ENCODE measurements at places on chromosomes 6 and 20. TPM values are rescaled to one million over a fixed set of nuclear protein-coding genes. Genes with fewer than 3 reads are reported as not detected.

Gene RIPPLY2
- not detected for total RNA-seq

Gene SAMD10
- total RNA-seq, result 0.99 TPM

Gene PLEKHG1
- total RNA-seq, result 5.4 TPM

Gene B3GALT4
- total RNA-seq, result 11.1 TPM

Gene TCF15
- not detected for total RNA-seq

DNA sequence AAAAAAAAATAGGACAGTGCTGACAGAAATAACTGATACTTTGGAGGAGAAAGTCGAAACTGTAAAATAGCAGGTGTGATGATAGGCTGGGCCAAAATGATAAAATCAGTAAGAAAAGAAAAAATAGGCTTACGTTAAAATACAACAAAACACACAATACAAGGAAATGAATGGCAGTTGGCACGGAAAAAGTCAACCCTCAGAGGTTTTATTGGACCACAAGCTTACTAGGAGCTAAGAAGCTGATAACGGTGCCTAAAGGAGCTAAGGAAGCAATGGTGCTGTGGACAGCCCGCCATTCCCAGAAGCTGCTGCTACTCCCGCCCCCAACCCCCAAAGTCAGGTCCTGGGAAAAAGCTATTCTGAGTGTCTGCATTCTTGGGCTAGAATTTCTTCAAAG is 55.9 kb upstream of the RNF146 start:
- peaks cover 3% of the 10 kb centered on the region for H3K4me1 ChIP-seq
- H3K4me3 ChIP-seq, result no peak overlapping the region
- no peaks in the 10 kb centered on the region for H3K27me3 ChIP-seq
- H3K27ac ChIP-seq, result no peak overlapping the region

GRCh38 chr6:118542184-118542952 is 5.7 kb upstream of the PLN start:
- DNase-seq, result peak; percentile 43
- H3K4me1 ChIP-seq, result no peaks in the 10 kb centered on the region
- H3K27me3 ChIP-seq, result no peaks in the 10 kb centered on the region

DNA sequence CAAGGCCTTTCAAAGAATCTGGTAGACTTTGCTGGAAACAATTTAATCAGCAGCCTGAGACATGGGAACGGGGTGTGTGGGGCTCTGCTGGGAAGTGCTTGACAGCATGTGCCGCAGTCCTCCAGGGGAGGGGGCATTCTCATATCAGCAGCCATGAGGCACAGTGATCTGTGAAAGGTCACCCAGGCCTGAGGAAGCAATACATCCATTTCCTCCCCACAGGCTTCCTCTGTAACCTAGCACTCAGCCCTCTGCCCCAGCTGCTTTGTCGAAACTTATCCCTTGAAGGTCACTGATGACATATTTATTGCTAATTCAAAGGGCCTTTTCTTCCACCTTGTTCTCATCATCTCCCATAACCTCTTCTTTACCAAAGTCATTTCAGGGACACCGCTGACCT is 103.3 kb downstream of the TNFAIP3 start:
- DNase-seq, result no peak
- H3K27ac ChIP-seq, result no peak overlapping the region
- no peaks in the 10 kb centered on the region for H3K27me3 ChIP-seq
- no peak overlapping the region for H3K4me3 ChIP-seq
- H3K36me3 ChIP-seq, result no peaks in the 10 kb centered on the region
- H3K4me1 ChIP-seq, result no peaks in the 10 kb centered on the region

DNA sequence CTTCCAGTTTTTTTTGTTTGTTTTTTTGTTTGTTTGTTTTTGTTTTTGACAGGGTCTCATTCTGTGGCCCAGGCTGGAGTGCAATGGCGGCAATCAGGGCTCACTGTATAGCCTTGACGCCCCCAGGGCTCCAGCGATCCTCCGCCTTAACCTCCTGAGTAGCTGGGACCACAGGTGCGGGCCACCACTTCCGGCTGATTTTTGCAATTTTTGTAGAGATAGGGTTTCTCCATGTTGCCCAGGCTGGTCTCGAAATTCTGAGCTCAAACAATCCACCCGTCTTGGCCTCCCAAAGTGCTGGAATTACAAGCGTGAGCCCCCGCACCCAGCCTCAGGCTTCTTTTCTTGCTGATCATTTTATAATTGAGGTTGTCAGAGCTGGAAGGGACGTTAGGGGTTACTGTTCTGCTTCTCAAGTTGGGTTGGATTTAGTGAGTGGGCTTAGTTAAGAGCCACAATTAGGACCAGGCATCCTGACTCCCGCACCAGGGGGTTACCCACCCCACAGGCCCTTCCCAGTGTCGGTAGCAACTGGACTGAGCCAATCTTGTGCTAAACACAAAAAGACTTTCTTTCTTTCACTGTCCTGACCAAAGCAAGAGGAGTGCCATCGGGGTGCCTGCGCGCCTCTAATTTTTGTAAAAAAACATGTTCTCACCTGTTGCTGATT is 13.1 kb upstream of the ZSCAN9 start:
- H3K27ac ChIP-seq, result no peak overlapping the region
- peak; percentile 2 for DNase-seq
- no peaks in the 10 kb centered on the region for H3K36me3 ChIP-seq

GRCh38 chr6:132410830-132411229 is 9.6 kb upstream of the MOXD1 start:
- no peaks in the 10 kb centered on the region for H3K36me3 ChIP-seq
- no peaks in the 10 kb centered on the region for H3K27me3 ChIP-seq
- no peak for DNase-seq
- H3K27ac ChIP-seq, result no peak overlapping the region

- peaks cover 4% of the 10 kb centered on the region for H3K4me1 ChIP-seq
- no peak overlapping the region for H3K4me3 ChIP-seq
- peak overlapping the region; percentile 52 for H3K27ac ChIP-seq
- no peaks in the 10 kb centered on the region for H3K36me3 ChIP-seq
Measured at GRCh38 chr20:7841291-7841970, 98.8 kb downstream of the HAO1 start.

DNA sequence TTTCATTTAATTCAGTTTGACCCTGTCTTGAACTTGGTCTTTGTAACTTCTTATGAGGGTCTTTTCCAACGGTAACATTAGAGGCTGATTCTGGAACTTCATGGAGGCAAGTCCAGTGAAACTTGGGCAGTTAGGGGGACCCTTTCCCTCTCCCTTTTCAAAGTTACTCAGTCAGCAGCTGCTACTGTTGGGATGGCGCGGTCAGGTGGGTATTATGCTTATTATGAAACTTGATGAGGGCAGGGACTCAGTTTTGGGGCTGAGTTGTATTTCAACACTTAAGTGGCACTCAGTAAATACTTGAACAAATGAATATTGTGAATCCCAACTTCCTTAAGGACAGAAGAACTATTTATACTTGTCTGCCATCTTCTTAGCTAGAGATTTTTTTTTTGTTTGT is 20.8 kb downstream of the TOP1 start:
- H3K27ac ChIP-seq, result no peak overlapping the region
- no peaks in the 10 kb centered on the region for H3K27me3 ChIP-seq
- peaks cover 24% of the 10 kb centered on the region for H3K4me1 ChIP-seq
- H3K4me3 ChIP-seq, result no peak overlapping the region
- no peak for DNase-seq

DNA sequence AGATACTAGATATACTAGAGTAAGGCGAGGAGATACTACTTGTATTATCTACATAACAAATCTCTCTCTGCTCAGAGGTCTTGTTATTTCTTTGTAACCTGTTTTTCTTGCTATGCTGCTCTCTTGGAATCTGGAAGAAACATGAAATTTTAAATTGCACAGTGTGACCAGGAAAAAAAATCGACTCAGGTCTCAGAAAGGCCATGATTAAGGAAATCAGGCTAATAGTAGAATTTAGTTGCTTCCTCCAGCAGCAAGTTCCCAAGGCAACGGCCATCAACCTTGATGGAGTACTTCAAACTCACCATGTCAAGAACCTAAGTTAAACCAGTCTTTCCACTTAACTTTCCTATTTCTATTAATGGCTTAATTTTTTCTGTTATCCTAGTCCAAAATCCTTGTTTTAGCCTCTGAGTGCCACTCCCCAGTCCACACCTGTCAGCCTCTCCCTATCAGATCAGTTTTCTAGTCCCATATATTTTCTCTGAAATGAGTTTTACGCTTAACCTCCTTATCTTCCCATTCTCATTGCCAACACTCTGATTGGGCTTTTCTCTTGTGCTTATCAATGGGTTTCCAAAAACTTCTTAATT is 87.7 kb upstream of the BEND3 start:
- no peak overlapping the region for H3K4me3 ChIP-seq
- H3K27ac ChIP-seq, result no peak overlapping the region
- H3K27me3 ChIP-seq, result no peaks in the 10 kb centered on the region
- DNase-seq, result no peak

GRCh38 chr6:3928111-3928510 is 78.9 kb downstream of the FAM50B start:
- H3K27me3 ChIP-seq, result no peaks in the 10 kb centered on the region
- H3K36me3 ChIP-seq, result no peaks in the 10 kb centered on the region
- H3K4me1 ChIP-seq, result peaks cover 4% of the 10 kb centered on the region
- no peak overlapping the region for H3K4me3 ChIP-seq
- DNase-seq, result no peak
- H3K27ac ChIP-seq, result no peak overlapping the region

DNA sequence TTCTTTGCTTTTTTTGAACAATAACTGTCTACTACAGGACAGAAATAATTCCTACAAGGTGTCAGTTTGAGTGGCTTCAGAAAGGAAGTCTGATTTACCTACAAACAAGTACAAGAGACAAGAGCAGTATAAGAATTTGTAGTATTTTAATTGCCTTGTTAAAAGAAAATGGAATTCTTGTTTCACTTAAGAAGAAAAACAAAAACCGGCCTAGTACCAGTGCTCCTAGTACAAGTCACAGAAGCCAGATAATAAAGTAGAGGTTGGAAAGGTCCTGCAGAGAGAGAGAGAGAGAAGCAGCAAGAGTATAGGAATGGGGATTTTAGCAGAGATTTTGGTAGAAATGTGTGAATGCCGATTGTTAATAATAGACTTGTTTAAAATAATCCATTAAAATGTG is 6.4 kb downstream of the TAB2 start:
- DNase-seq, result no peak
- no peak overlapping the region for H3K4me3 ChIP-seq
- H3K27ac ChIP-seq, result no peak overlapping the region
- H3K36me3 ChIP-seq, result no peaks in the 10 kb centered on the region
- H3K4me1 ChIP-seq, result peaks cover 4% of the 10 kb centered on the region

DNA sequence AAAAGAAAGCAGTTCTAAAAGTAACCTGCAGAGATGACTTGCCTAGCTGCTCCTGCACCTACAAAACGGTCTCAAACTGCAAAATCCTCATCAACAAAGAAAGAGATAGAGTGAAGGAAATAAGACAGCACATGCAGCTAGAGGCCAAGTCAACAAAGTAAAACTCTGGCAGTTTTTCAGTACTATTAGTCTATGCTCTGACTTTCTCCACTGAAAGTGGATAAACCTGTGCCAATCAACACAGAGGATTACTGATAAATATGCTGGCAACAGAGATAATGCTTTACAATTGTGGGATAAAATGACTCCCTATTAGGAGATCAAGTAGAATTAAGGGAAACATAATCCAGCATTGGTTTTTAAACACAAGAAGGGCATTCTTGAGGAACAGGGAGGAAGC is 13.4 kb downstream of the KIAA0319 start:
- no peak overlapping the region for H3K4me3 ChIP-seq
- H3K27me3 ChIP-seq, result no peaks in the 10 kb centered on the region
- no peak overlapping the region for H3K27ac ChIP-seq
- H3K36me3 ChIP-seq, result no peaks in the 10 kb centered on the region
- H3K4me1 ChIP-seq, result no peaks in the 10 kb centered on the region

- peak; percentile 84 for DNase-seq
- H3K36me3 ChIP-seq, result peaks cover 21% of the 10 kb centered on the region
- H3K4me3 ChIP-seq, result peak within 1 kb of the TSS; percentile 92
- peaks cover 6% of the 10 kb centered on the region for H3K4me1 ChIP-seq
Measured at GRCh38 chr20:63272105-63273058, at the start of gene ARFGAP1. Gene ARFGAP1 (plus strand): TSS chr20:63272813. CDS start chr20:63275581, 2,768 bp downstream.

DNA sequence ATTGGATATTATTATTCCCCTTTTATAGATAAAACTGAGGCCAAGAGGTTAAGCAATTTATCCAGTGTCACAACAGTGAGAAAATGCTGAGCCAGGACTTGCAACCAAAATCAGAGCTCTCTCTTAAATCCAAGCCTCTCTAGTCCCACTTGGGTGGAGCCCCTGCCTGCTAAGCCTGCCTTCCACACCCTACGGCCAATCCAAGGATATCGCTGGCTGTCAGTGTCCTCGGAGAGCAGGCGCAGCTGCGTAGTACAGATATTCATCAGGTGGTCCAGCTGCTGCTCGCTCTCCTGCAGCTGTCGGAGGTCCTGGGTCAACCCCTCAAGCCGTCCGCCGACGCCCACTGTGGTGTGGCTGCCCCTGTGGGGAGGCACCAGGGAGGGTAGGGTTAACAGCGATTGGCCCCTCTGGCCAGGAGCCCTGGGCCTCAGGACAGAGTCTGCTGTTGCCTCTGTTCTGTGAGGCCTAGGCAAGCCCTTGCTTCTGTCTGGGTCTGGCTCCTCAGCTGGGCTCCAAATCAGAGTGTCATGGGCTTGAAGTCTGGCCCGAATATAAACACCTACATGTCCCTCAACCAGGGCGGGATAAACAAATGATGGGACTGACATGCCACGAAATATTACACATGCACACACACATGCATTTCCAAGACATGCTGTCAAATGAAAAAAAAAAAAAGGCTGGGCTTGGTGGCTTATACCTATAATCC is 3.9 kb upstream of the NECAB3 start:
- H3K27me3 ChIP-seq, result no peaks in the 10 kb centered on the region
- no peak for DNase-seq
- peaks cover 17% of the 10 kb centered on the region for H3K4me1 ChIP-seq
- no peaks in the 10 kb centered on the region for H3K36me3 ChIP-seq
- no peak overlapping the region for H3K27ac ChIP-seq
